Hair follicle dermal papilla cell (primary cell): ENCODE measurements at places on chromosomes 2 and 18. TPM values are rescaled to one million over a fixed set of nuclear protein-coding genes. Genes with fewer than 3 reads are reported as not detected.

The NCKAP1 gene
- 133 and 178 TPM in 2 replicates for total RNA-seq

The FZD7 gene
- 21.3 and 22.6 TPM in 2 replicates for total RNA-seq

The ALPG gene
- not detected in 2 replicates for total RNA-seq

The LYPD6 gene
- 9.0 and 9.4 TPM in 2 replicates for total RNA-seq

The RAB6D gene
- under 0.01 TPM in 1 of 2 replicates, not detected in the other for total RNA-seq

The TMEM247 gene
- total RNA-seq = not detected in 2 replicates

The TSHZ1 gene
- total RNA-seq = 7.2 and 9.6 TPM in 2 replicates

The PCBP1 gene
- total RNA-seq = 45.4 and 47.6 TPM in 2 replicates

The CUL3 gene
- 42.9 and 56.0 TPM in 2 replicates for total RNA-seq

The IL18R1 gene
- 1.3 and 5.7 TPM in 2 replicates for total RNA-seq

The SP5 gene
- not detected in 2 replicates for total RNA-seq

The PGAP1 gene
- total RNA-seq = 9.2 and 12.0 TPM in 2 replicates

The CIB4 gene
- total RNA-seq = not detected in 2 replicates

The GLI2 gene
- 5.1 and 19.0 TPM in 2 replicates for total RNA-seq

The NT5C1B gene
- total RNA-seq = not detected in 2 replicates

The MAPRE3 gene
- total RNA-seq = 3.4 and 6.0 TPM in 2 replicates

The PTPN2 gene
- 19.3 and 26.1 TPM in 2 replicates for total RNA-seq

The IL1RL1 gene
- total RNA-seq = 0.65 and 1.3 TPM in 2 replicates

The KIAA2012 gene
- total RNA-seq = not detected in 2 replicates

The NFE2L2 gene
- total RNA-seq = 51.4 and 55.2 TPM in 2 replicates

The ACTR1B gene
- 44.8 and 59.9 TPM in 2 replicates for total RNA-seq

The PAIP2B gene
- 0.49 and 0.81 TPM in 2 replicates for total RNA-seq

The C2orf78 gene
- total RNA-seq = not detected in 2 replicates

The FBXO48 gene
- total RNA-seq = 0.16 and 0.49 TPM in 2 replicates

The AMER3 gene
- total RNA-seq = not detected in 2 replicates

The TBR1 gene
- total RNA-seq = under 0.01 TPM in 1 of 2 replicates, not detected in the other

The MCEE gene
- total RNA-seq = 17.2 and 20.0 TPM in 2 replicates

The KIF5C gene
- total RNA-seq = 0.12 and 0.16 TPM in 2 replicates

The TRPM8 gene
- total RNA-seq = 0.24 and 0.97 TPM in 2 replicates

The PRKCE gene
- total RNA-seq = 16.0 and 30.7 TPM in 2 replicates

The GAREM1 gene
- total RNA-seq = 3.0 and 3.7 TPM in 2 replicates

The UGT1A5 gene
- total RNA-seq = not detected in 2 replicates

The MC4R gene
- 0.36 TPM in 1 of 2 replicates, not detected in the other for total RNA-seq

The DHX57 gene
- total RNA-seq = 17.5 and 22.7 TPM in 2 replicates

The CRYGD gene
- not detected in 2 replicates for total RNA-seq

The FSHR gene
- not detected in 2 replicates for total RNA-seq

The HSPD1 gene
- total RNA-seq = 62.5 and 65.9 TPM in 2 replicates

The NUP35 gene
- 8.1 and 10.8 TPM in 2 replicates for total RNA-seq

The TXNDC2 gene
- under 0.01 and 0.12 TPM in 2 replicates for total RNA-seq

The KCNK3 gene
- 2.1 and 3.0 TPM in 2 replicates for total RNA-seq

The FHOD3 gene
- 20.6 and 23.5 TPM in 2 replicates for total RNA-seq

The HOXD1 gene
- total RNA-seq = 1.9 and 2.9 TPM in 2 replicates

The PTCD3 gene
- total RNA-seq = 60.8 and 105 TPM in 2 replicates

The DUSP19 gene
- total RNA-seq = 2.4 and 3.4 TPM in 2 replicates

The FNDC4 gene
- 13.1 and 17.1 TPM in 2 replicates for total RNA-seq

The OXER1 gene
- total RNA-seq = 0.32 and 0.49 TPM in 2 replicates

The NAT8 gene
- total RNA-seq = not detected in 2 replicates
